Panc1 (cell line): ENCODE measurements at places on chromosomes 16 and 17. TPM values are rescaled to one million over a fixed set of nuclear protein-coding genes. Genes with fewer than 3 reads are reported as not detected.

DNA sequence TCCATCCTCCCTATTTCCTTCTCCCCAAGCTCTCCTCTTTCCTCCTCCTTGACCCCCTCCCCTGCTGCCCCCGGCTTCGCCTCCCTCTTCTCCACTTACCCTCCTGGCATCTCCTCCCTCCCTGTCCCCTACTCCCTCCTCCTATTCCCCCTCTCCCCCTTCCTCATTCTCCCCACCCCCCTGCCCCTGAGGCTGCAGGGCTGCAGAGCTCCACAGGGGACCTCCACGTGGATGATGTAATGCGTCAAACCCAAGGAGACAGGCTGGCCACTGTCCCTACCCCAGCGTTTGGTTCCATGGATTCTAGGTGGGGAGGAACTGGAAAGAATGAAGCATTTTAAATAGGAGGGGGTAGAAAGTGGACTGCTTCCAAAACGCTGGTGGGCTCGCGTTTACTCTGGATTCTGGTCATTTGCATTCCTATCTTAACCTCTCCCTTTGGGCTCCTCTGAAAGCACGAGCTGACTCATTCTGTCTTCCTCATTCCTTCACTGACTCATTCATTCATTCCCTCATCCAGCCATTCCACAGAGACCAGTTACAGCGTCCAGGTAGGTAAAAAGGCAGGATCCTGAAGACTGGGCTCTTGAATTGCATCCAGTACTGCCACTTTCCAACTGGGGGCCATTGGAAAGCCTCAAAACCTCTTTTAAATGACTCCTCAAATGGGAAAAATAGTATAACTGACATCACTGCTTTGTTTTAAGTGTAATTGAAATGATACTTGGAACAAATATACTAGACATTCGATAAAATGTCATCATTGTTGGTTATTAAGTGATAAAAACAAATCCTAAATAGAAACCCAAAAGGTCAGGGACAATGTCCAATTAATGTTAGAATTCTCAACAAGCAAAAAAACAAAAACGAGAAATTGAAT lies 943 bp upstream of the COTL1 start:
- peak; percentile 82 for DNase-seq

SHCBP1 gene
- 22.2 TPM for total RNA-seq

KRTAP16-1 gene
- not detected for total RNA-seq

DNAH9 gene
- total RNA-seq, result not detected

DNA sequence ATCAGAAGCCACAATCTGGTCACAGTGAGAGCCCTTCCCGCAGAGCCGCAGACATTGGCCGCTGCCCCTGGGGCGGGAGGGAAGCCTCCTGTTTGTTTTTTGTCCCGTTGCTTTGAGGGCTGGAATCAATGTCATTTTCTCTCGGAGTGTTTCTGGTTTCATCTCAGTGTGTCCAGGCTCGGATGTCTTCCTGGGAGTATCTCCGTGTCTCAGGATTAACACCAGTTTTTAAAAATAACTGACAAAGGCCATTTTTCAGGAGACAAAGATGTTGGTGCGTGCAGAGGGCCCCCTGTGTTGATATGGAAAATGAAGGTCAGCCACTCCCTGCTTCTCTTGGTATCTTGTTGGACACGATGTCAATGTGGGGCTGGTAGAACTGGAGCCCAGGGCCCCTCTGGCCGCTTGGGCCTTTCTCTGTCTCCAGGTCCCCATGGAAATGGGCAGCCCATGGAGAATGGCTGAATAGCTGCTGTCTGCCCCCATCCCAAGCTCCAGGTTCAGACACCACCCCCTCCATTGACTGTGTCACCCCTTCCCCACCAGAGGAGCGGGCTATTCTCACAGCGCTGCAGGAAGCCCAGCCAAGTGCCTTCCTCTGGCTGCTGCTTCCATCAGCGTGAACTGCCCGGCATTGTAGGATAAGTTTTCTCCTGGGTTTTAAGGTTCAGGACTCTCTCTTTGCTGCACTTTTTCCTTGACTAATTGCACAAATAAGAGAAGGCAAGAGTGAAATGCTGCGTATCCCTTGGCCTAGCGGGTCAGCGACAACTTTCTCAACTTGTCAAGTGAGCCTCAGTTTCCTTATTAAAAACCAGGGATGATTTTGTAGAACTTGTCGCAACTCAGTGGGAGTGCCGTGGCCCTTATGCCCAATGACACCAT lies 72.2 kb upstream of the METTL9 start:
- no peak for DNase-seq

FZD2 gene
- total RNA-seq, result 35.4 TPM

GRCh38 chr17:72414032-72414396 lies 293.2 kb downstream of the SOX9 start:
- DNase-seq, result no peak

DNA sequence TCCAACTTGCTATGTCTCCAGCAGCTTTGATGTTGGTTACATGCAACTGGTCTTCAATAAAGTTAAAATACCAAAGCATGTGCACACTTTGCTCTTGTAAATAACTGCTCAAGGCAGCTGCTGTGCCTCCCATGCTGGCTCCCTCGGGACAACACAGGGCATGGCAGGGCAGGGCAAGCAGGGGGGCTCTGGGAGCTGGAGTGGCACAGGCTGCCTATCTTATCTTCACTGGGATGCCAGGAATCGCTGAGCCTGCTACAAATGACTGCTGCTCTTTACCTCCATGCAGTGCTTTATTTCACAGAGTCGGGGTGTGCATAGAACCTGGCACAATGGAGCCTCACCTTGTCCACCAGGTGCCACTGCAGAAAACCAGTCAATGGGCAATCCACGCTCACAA lies 21.8 kb downstream of the PEMT start:
- DNase-seq, result no peak

C17orf50 gene
- total RNA-seq, result not detected

DNA sequence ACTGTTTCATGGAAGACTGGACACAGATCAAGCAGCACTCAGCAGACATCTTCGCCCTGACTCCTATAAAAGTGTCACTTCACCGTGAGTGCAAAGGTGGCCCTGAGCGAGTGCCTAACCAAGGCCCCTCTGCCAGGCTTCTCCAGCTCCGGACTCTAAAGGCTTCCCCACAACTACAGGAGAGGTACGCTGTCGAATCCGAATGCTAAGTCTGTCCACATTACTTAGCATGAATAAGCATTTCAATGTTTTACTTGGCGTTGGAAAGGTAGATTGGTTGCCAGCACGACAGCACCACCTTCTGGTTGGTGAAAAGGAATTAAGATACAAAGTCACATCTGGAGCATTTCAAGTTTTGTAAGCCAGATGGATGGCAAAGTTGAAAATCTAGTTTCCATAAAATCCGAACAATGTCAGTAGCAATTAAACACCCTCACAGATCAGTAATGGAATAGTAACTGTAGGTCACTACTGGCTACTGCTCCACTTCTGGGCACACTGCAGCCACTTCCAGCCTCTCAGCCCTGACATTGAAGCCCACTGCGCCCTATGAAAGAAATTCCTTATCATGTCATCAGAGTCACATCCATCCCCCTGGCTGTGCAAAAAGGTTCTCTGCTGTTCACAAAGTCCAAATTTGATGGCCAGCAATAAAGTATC lies 100.9 kb downstream of the PARN start:
- DNase-seq, result peak; percentile 87

- no peak for DNase-seq
Measured at GRCh38 chr16:58462997-58463941, 36.7 kb upstream of the NDRG4 start.

- DNase-seq, result no peak
Measured at GRCh38 chr17:60392845-60393702, 1.1 kb upstream of the USP32 start.

DNA sequence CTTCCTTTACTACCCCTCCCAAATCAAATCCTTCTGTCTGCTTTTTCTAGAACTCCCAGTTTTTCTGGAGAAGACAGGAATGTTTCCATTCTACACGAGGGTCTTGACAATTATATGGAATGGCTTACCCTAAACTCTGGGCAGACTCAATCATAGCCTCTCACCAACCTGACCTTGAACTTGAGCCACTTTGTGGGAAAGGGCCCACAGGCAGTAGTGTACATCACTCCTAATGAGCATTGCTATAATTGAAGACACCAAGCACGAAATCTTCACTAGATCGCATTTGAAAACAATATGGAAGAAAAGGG lies 1.6 kb upstream of the HOXB13 start:
- no peak for DNase-seq

DNA sequence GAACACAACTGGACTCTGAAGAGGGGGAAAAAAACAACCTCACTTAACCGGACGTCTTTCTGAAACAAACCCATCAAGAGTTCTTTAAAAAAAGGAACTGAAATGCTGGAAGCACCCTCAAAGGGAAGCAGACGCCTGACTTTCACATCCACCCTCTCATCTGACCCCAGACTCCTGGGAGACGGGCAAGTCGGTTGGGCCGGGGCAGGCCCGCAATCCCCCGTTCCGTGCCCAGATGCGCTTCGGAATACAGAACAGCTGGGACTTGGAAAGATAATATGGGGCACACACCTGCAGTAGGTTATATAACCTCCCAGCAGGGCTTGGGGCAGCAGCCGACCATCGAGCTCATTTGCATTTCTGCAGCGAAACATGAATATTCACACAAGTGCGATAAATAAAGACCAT lies 3.7 kb downstream of the ARHGAP27 start:
- DNase-seq, result no peak

CAPNS2 gene
- total RNA-seq, result 1.4 TPM

- DNase-seq, result no peak
Measured at GRCh38 chr16:75250809-75251279, 580 bp downstream of the BCAR1 start.

DNA sequence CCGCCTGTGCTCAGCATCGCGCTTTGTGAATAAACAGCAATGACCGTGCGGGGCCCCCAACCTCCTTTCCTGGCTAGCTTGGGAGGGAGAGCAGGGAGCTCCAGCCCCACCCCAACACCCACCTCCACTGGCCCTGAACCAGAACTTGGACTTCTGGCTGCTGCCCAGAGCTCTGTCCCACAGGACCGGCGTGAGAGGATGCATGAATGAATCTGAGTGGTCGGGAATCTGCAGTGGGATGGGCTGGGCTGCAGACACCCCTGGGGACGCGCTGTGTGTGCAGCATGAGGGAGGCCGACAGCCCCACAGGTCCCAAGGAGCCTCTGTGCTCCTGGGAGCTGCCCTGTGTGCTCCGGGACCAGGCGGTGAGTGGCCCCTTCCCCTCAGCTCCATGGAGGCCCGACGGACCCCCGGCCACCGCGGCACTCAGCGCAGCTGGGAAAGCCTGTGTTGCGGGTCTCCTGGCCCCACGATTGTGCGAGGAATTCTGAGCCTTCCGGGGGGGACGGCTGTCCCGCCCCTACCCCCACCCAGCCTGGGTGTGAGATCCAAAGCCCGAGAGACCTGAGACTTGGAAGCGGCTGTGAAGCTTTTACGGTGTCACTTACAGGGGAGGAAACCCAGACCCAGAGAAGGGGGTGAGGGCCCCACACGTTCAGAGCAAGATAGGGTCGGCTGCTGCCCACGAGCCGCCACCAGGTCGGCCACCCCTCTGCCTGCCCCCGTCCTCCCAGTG lies 5.4 kb downstream of the PIEZO1 start:
- no peak for DNase-seq

NEUROD2 gene
- total RNA-seq, result not detected

TSR1 gene
- 44.7 TPM for total RNA-seq

KRTAP1-5 gene
- not detected for total RNA-seq

- DNase-seq, result no peak
Measured at GRCh38 chr17:33137426-33137825, 145.8 kb downstream of the SPACA3 start.

DNA sequence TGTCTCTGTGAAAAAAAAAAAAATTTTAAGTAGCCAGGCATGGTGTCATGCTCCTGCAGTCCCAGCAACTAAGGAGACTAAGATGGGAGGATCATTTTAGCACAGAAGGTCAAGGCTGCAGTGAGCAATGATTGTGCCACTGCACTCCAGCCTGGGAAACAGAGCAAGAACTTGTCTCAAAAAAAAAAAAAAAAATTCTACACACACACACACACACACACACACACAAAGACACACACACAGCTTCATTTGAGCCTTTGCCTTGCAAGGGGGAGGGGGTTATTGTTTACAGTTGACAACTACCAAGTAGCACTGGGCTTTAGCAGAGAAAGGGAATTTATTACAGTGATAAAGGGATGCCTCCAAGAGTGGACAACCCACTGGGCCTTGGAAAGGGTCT lies 4.9 kb upstream of the POLR3E start:
- no peak for DNase-seq

DNA sequence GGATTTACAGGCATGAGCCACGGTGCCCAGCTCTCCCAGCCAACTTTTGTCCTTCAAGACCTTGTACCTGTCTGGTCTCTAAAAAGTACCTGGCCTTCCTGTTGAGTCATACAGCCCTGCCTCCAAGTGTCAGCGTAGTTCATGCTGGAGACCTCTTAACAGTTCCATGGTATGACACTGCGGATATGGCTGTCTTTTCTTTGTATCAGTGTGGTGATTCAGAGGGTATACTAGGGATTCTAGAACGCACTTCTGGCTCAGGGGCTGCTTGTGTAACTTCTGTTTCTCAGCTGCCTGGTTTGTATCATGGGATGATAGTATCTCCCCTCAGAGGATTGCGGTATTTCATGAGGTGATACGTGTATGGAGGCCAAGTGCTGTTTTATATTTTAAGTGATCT lies 2.0 kb upstream of the TMEM11 start:
- no peak for DNase-seq

GRCh38 chr17:20084621-20085282 lies 75.6 kb downstream of the SPECC1 start:
- DNase-seq, result no peak

DNA sequence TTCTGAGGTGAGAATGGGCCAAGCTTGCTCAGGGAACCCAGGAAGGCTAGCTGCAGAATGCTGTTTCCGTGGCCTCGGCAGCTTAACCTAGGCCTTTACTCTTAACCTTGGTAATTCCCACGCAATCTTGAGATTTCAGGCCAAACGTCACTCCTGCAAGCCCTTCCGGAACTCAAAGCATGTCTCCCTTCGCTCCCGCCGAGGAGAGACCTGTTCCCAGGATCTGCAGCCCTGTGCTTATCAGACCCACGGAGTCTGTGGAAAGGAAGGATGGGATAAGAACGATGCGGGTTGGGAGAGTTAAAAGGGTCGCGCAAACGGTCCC lies 524 bp upstream of the ZFP3 start:
- DNase-seq, result no peak

DNA sequence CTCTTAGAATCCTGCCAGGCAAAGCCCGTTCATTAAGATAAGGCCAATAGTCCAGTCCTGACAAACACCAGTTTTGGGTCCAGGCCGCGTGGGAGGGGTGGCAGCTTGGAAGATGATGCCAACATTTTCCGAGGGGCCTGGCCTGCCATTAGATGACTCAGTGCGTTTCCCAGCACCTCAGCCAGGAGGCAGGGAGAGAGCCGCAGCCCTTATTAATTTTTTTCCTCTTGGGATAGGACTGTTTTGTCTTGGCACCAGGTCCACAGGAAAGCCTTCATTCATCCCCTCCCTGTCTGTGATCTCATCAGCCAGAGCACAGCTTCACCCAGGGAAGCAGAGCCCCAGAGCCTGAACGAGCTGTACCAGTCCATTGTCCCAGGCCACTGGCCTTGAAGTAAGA lies 4.7 kb upstream of the NDEL1 start:
- DNase-seq, result no peak
